ENCODE measurements at places on chromosomes 6 and 20.

DNA sequence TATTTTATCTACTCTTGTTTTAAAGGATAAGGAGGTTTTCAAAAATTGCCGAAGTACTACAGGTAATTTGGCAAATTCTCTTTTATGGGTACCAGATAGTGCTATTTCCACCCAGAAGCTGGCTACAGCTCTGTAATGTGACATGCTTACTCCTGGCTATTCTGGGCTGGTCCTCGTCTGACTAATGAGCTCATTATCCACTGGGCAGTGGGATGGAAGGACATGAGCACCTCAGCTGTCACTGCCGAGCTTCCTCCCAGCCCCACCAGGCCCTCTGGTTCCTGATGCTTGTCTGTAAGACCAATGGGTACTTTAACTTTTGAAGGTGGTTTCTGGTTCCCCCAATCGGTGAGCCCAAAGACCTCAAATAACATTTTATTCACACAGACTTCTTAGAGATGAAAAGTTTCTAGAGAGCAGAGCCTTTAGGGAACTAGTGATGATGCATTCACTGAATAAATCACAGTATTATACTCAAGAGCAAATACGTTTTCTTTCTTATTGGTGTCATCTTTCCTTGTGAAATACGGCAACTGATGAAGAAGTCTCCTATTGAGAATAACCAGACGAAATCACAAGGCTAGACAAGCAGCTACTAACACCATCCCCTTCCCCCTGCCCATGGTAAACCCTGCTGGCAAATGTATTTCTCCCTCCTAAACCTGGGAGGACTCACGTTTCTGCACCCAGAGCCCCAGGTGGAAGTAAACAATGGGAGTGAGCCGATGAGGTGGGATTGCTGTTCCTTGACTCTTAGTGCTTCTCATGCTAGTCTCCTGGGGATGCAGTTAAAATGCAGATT lies 80.8 kb downstream of the SLC22A3 start:
- no peak for DNase-seq

- no peak for DNase-seq
Measured at GRCh38 chr20:24478584-24478983, 9.2 kb downstream of the SYNDIG1 start.

DNA sequence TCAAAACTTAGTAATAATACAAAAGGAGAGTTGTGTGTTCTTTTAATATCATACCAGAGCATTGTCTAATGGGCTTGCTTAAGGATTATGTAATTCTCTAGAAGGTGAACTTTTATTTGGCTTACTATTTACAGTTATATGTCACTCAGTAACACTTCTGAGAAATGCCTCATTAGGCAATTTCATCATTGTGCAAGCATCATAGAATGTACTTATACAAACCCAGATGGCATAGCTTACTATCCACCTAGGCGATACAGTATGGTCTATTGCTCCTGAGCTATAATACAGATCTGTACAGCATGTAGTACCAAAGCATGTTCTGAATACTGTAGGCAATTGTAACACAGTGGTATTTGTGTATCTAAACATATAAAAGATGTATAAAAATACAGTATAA lies 340.1 kb downstream of the PHF3 start:
- no peak for DNase-seq

- DNase-seq: no peak
Measured at GRCh38 chr20:33694639-33695012, 8.4 kb upstream of the E2F1 start.

- no peak for DNase-seq
Measured at GRCh38 chr6:75755704-75756103, 6.7 kb downstream of the MYO6 start.

DNA sequence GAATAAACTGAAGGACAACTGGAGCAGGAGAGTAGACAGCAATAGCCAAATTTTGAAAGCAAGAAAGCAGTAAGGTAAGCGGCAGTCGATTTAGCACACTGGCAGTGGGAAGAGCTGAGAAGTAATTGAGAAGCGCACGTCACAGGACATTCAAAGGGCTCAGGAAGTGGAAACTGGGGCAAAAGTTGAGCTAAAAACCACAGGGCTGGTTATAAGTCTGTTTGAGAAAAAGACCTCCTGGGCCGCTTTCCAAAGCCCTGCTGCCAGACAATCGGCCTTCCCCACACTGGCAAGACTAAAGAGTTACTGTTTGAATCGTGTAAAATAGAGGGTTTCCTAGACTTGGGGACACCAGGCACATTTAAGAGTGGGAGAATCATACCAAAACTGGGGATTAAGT lies 161.4 kb downstream of the DNAH8 start:
- DNase-seq: no peak

- DNase-seq: no peak
Measured at GRCh38 chr6:70530023-70530422, 36.7 kb upstream of the SDHAF4 start.

DNA sequence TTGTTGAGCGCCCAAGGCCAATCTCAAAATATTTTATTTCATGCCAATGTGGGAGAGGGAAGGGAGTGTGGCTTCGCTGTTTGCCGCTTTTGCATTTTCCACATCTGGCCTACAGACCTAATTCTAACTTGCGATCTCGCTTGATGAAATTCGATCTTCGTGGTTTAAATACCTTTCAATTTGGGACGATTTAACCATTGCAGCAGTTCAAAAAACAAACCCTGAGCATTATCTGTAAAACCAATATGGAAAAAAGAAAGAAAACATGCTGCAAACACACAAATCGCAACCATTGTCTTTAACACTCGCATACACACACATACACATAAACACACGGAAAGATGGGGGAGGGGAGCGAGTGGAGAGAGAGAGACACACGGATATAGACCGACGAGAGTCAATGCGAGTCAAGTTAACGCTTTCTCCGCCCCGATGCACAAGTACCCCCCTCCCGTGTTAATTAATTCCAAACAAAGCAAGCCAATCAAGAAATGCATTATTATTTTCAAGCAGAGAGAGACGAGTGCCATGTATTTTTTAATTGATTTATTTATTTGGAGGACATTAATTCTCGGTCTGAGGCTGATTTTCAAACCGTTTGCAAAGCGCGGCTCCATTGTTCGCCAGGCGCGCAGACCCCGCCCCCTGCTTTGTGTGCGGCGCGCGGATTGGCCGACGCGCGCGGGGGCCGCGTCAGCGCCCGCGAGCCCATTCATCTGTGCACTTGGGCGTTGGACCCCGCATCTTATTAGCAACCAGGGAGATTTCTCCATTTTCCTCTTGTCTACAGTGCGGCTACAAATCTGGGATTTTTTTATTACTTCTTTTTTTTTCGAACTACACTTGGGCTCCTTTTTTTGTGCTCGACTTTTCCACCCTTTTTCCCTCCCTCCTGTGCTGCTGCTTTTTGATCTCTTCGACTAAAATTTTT lies at the start of gene MARCKS:
MARCKS (plus strand) TSS at position 721 of the 931 bp plus-strand sequence. CDS start 401 bp downstream, outside the sequence.
- DNase-seq: peak; percentile 28

DNA sequence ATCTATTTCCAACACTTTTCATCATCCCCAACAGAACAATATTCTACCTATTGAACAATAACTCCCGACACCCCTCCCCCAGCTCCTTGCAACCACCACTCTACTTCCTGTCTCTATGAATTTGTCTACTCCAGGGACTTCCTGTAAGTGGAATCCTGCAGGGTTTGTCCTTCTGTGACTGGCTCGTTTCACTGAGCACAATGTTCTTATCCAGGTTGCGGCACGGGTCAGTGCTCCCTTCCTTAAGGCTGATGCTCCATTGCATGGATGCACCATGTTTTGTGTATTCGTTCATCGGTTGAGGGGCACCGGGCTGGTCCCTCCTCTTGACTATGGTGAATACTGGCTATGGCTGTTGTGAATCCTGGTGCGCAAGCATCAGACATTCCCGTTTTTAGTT lies 163.2 kb downstream of the TBXT start:
- no peak for DNase-seq

DNA sequence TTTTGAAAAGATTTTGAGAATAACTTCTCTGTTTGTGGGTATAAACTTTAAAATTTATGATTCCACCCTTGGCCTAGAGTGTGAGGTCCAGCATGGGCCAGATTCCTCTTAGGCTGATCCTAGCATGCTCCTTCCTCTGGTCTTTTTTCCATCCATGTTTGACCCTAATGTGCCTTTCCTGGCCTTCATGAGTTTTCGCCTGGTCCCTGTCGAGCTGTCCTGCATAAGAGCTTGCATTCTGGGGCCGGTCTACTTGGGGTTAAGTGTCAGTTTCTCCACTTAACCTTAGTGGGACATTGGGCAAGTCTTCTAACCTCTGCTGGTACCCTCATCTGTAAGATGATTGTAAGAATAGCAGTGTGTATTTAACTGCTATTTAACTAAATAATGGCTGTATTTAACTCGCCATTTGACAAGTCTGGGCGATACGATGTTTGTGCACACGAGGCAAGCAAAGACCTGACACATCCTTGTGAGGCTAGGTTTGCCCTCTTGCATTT lies 40.7 kb upstream of the TAGAP start:
- DNase-seq: no peak

DNA sequence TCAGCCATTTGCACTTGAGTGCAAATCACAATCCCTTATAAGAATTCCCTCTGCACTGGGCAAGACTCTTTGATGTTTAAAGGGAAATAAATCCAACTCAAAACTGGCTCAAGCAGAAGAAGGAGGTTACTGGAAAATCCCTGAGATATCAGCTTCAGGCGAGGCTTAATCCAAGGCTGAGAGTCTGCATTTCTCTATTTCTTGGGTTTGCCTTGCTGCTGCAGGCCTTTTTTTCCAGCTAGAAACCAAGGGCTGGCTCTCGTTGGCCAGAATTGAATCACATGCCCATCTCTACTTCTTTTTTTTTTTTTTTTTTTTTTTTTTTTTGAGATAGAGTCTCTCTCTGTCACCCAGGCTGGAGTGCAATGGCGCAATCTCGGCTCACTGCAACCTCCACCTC lies 11.7 kb downstream of the HCK start:
- DNase-seq: no peak

- DNase-seq: no peak
Measured at GRCh38 chr20:10260316-10260715, 41.7 kb downstream of the SNAP25 start.

GRCh38 chr6:71486461-71486860 lies 197.8 kb downstream of the OGFRL1 start:
- DNase-seq: no peak

GRCh38 chr20:58322083-58322482 lies 12.6 kb downstream of the RAB22A start:
- DNase-seq: no peak

- DNase-seq: no peak
Measured at GRCh38 chr6:73613806-73614536, 39.8 kb downstream of the SLC17A5 start.

- no peak for DNase-seq
Measured at GRCh38 chr20:57243480-57244220, 22.8 kb downstream of the BMP7 start.

DNA sequence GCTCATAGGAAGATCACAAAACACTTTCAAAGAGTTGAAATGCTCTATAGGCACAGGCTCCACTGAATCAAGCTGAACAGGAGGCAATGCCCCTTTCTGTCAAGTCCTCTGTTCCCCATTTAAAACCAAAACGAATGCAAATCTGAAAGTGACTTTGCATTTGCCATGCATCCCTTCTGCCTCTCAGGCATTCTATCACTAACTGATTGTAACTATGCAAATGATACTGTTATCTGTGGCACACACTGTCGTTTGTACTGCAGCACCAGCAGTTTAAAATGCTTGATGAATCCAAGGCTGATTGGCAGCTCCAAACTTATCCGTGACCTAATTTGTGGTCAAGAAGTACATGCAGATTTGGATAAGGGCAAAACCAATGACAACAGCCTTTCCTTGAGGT lies 1067.5 kb upstream of the MAP3K7 start:
- no peak for DNase-seq

DNA sequence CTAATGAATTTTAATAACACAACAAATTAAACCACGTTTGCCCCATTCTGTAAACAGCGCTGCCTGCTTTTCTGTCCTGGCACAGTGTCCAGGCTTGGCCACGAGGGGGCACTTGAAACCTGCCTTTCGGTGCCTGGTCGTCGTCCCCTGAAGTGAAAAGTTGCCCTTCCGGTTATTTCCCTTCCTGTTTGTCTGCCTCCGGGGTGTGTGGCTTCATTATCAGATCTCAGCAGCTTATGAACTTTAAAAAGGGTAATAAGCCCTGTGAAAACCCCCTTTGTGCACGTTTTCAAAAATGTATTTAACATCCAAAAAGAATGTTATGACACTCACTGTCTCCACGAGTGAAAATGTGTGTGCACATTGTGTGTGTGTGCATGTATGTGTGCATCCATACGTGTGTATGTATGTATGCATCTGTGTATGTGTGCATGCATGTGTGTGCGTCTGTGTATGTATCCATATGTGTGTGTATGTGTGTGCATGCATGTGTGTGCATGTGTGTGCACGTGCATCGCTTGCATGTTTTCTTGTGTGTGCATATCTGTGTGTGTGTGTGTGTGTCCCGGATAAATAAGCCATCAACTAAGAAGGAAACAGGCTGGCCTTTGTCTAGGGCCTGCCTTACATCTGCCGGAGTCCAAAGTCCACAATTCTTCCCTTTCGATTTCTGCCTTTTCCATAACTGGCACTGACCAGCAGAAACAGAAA lies 358.4 kb downstream of the THBS2 start:
- peak; percentile 62 for DNase-seq

DNA sequence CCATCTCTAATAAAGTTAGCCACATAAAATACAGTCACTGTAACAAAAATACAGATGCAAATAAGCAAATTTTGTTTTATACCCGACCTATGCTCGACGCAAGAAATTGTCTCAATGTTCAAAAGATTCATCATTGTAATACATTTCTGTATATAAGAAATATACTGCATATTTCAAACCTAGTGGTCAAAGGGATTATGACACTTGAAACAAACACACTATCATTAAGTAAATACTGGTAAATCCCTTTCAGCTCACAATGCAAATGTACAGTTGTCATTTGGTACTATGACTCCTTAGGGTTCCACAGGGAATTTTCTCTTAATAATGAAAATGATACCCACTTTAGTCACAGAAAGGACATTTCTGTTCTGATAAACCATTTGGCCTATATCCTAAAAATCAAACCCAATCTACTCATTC lies 2.2 kb downstream of the HIVEP2 start:
- no peak for DNase-seq

GRCh38 chr6:116836606-116837342 lies 7.9 kb upstream of the GPRC6A start:
- DNase-seq: no peak

- DNase-seq: no peak
Measured at GRCh38 chr6:73538116-73538779, 17.4 kb upstream of the EEF1A1 start.

DNA sequence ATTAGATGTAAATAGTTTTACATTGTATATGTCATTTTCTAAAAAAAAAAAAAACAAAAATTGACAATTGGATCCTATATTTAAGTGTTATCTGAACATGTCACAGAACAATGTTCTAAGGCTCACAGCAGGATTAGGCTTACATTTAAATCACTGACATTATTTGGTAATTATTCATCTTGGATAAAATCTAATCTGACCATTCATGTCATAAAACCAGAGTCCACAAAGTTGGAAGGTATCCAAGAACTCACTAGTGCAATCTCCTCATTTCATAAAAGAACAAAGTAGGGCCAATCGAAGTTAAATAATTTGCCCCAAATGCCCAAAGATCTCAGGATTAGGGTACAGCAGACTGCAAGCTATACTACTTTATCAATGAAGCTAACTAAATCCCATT lies 73.0 kb downstream of the PDSS2 start:
- no peak for DNase-seq

GRCh38 chr6:109678240-109678639 lies 12.8 kb downstream of the AK9 start:
- no peak for DNase-seq

All from stimulated activated CD4-positive, alpha-beta T cell treated with anti-CD3 and anti-CD28 coated beads, Interleukin-12 subunit alpha, Interleukin-12 subunit beta, amount 100 ng/mL, for 48 hours (primary cell).